ENCODE measurements at places on chromosomes 3 and 15.
A peak's percentile ranks its signal among the peaks of the same experiment; 100 is the strongest.

GRCh38 chr3:106839576-106840280 is 537.5 kb upstream of the CCDC54 start:
- DNase-seq = no peak

GRCh38 chr15:89023311-89023961 is 64.8 kb upstream of the ABHD2 start:
- no peak for DNase-seq

DNA sequence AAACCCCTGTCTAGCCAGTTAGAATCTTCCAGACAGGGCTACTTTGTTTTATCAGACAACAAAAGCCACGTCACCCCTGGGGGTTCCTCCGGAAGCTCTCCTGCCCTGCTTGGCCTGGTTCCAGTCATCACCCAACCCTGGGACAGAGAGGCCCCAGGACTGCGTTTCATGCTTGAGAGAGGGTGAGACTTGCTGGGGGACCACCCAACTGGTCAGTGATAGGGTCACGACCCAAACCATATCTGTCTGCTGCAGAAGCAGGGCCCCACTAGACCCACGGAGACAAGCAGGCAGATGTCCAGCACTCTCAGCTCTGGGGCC is 1.2 kb downstream of the NT5DC2 start:
- peak; percentile 39 for DNase-seq

DNA sequence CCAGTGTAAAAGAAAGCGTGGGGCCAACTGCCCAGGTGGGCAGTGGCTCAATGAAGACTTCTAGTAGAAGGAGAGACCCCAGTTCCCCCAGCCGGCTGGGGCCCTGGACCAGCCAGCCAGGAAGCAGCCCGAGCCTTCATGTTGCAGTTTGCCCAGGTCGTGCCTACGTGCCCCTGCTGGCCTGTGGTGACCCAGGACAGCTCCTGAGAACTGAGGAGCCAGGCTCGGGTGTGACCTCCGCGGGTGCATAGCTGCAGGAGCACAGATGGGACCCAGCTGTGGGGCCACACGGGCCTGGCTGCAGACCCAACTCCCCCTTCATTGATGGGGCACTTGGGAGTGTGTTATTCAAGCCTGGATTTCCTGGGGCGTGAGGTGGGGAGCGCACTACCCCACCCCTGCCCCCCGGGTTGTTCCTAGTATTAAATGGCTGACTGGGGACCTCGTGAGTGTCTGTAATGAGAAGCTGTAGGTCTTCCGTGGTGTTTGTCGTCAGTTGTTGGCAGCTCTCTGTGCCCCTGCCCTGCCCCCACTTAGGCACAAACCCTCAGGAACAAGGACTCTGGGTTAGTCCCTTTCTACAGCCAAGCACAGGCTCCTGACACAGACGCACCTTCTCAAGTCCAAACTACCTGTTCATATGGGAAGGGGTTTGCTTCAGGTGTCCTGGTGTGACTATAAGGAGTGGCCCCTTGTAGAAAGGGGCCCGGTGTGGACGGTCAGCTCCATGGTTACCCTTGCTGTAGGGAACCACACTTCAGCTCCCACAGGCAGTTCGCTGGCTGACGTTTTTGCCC is 39.1 kb downstream of the IDH2 start:
- DNase-seq = no peak

- no peak for DNase-seq
Measured at GRCh38 chr15:42011074-42011473, 9.8 kb downstream of the PLA2G4E start.

GRCh38 chr3:43155464-43156121 is 49.7 kb upstream of the POMGNT2 start:
- peak; percentile 35 for DNase-seq

- DNase-seq = no peak
Measured at GRCh38 chr15:27495963-27496459, 525.0 kb downstream of the GABRG3 start.

DNA sequence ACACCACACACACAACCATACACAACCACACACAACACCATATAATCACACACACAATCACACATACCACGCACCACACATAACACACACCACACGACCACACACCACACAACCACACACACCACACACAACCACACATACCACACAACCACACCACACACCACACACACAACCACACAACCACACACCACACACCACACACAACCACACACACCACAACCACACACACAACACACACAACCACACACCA is 24.2 kb downstream of the CPN2 start:
- DNase-seq = no peak

GRCh38 chr15:49888734-49889133 is 230.3 kb downstream of the ATP8B4 start:
- no peak for DNase-seq

DNA sequence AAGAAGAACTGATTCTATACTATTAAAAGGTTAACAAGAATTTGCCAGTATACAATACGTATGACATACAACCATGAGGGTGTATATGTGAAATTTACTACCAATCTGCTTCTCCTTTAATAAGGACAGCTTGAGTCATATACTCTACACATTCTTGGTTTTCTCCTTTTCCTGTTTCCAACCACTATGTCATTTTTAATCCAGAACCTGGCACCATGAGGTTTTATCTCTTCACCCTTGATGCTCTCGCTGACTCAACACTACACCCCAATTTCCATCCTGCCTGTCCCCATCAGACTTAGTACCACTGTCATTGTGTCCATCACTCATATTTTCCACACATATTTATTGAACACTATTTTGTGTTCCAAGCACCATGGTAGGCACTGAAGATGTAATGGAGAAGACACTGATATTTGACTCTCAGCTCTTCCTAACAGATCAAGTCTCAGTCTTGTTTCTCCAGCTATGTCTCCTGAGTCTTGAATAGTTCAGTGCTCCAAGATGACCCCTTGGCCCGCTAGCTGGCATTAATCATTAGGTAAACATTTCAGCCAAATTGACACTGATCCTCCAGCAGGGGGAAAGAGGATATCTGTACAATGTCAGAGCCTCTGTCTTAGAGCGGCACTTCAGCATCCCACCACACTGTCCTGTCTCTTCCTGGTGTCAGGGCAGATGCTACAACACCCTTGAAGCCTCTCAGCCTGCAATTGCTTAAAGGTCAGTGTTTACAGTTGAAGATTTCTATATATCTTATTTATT is 11.2 kb upstream of the COL8A1 start:
- peak; percentile 28 for DNase-seq

DNA sequence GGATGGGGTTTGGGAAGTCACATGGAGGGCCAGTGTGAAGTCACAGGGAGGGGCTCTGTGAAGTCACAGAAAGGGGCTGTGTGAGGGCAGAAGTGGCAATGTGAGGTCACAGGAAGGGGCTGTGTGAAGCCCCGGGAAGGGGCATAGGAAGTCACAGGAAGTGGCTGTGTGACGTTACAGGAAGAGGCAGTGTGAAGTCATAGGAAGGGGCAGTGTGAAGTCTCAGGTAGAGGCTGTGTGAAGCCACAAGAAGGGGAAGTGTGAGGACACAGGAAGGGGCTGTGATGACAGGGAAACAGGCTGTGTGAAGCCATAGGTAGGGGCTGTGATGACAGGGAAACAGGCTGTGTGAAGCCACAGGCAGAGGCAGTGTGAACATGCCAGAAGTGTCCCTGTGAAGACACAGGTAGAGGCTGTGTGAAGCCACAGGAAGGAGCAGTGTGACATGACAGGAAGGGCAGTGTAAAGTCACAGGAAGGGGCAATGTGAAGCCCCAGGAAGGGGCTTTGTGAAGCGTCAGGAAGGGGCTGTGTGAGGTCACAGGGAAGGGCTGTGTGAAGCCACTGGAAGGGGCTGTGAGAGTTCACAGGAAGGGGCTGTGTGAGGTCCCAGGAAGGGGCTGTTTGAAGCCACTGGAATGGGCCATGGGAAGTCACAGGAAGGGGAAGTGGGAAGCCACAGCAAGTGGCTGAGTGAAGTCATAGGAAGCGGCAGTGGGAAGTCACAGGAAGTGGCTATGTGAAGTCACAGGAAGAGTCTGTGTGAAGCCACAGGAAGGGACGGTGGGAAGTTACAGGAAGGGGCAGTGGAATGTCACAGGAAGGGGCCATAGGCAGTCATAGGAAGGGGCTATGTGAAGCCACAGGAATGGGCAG is 37.1 kb downstream of the GASK1A start:
- no peak for DNase-seq

DNA sequence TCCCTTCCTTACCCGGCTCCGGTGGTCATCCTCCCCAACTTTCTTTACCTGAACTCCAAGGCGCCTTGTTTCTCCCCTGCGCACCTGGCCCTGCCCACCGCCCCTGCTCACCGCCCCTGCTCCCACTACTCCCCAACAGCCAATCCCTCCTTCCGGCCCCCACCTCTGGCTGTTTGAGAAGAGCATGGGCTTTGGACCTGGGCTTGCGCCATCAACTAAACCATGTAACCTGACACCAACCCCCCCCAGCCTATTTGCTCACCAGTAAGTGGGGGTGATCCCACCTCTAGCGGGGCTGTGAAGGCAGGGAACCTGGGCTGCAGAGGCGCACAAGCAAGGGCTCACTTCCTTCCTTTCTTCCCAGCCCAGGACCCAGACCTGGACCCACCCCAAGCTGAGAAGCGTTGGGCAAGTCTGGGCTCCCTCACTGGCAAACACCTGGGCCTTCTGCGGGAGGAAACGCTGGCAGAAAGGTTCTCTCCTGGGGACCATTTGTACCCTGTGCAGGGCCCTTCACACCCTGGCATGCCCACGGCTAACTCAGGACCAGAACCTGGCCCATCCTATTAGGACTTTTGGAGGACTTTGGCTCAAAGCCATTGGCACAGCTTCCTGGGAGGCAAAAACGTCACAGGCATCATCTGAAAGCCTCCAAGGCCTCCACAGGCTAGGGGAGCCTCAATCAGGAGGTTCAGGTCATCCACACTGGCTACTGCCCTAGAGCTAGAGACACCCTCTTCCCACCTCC is at the start of gene PLXNB1:
PLXNB1 (minus strand) TSS at position 127 of the 748 bp plus-strand sequence. CDS start 5,475 bp downstream, outside the sequence.
- DNase-seq = no peak

All from RCC 7860 (cell line).